MG63 (cell line): ENCODE measurements at places on chromosomes 2 and 18. TPM values are rescaled to one million over a fixed set of nuclear protein-coding genes. Genes with fewer than 3 reads are reported as not detected.

GRCh38 chr2:165431014-165431413, 38.5 kb upstream of the CSRNP3 start:
- no peak for DNase-seq

DNA sequence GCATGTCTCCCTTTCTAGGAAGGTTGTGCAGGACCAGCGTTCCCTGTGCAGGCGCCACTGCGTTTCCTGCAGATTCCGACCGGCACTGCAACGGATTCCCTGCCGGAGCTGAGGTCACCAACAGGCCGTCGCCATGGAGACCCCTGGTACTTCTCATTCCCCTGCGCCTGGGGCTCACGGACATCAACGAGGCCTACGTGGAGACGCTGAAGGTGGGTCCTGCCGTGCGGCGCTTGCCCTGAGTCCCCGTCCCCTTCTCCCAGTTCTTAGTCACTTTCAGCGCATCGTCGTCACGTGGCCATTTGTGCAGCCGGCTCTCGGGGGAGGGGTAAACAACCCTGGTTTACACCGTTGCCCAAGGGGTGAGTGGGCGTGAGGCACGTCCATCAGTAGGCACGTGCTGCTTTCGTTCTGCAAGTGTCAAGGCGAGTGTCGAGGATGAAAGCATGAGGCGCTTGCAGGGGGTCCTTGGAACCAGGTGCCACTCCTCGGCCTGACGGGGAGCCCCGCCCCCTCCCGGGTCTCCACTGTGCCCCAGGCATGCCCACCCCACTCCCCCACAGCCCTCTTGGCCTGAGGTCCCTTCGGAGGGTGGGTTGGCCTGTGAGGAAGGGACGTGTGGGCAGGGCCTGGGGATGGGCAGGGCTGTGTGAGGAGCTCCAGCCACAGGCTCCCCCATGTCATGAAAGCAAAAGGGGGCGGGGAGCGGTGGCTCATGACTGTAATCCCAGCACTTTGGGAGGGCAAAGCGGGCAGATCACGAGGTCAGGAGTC, 19.8 kb downstream of the DTYMK start:
- no peak for DNase-seq

DNA sequence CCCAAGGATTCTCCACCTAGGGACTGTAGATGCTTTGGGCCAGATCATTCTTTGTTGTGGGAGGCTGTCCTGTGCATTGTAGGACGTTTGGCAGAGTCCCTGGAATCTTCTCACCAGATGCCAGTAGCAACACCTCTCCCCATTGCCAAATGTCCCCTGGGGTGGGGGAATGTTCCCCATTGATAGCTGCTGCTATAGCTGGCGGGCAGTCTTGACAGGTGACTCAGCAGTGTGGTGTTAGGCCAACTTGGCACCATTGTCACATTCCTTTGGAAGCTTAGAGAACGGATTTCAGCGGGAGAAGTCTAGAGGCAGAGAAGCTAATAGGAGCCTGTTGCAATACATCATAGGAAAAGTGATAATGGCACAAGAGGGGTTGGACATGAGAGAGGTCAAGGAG, 495.7 kb upstream of the SMIM21 start:
- DNase-seq = peak; percentile 96

The SLC11A1 gene
- total RNA-seq = 0.03 TPM in 1 of 2 replicates, not detected in the other

- DNase-seq = no peak
These were observed 37.8 kb upstream of the FAM110C start for GRCh38 chr2:84121-84520.

The ASB18 gene
- total RNA-seq = not detected in 2 replicates

DNA sequence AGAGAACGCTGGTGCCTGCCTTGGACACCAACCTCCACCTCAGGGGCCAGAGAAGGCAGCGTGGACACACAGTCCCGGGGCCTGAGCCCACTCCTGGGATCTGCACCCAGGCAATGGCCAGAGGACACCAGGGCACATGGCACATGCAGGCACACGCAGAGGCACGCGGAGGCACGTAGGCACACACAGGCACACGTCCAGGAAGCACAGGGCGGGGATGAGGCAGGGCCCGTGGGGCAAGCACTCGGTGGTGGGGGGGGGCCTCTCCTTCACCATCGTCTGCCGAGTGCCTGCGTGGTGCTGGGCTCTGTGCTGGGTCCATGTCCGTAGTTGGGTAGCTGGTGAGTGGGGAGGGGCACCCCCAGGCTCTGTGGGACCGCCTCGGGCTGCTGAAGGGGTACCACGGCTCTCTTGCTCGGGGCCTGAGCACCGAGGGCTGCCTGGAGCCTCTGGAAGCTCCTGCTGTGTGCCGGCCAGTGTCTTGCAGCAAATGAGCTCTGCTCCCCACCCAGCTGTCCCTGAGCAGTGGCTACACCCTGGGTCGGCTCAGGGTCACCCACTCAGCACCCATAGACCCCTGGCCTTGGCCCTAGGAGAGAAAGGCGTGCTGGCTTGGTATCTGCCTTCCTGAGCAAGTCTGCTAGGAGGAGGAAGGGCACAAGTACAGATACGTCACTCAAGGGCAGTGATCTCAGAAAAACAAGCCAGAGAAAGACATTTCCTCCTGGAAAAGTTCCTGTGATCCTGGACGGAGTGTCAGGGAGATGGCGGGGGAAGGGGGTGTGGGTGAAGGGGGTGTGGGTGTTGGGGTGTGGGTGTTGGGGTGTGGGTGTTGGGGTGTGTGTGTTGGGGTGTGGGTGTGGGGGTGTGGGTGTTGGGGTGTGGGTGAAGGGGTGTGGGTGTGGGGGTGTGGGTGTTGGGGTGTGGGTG, 26.4 kb downstream of the RTP5 start:
- no peak for DNase-seq

The RIT2 gene
- total RNA-seq = not detected in 2 replicates

- DNase-seq = peak; percentile 59
These were observed 207.0 kb upstream of the VWC2L start for GRCh38 chr2:214203744-214204289.

DNA sequence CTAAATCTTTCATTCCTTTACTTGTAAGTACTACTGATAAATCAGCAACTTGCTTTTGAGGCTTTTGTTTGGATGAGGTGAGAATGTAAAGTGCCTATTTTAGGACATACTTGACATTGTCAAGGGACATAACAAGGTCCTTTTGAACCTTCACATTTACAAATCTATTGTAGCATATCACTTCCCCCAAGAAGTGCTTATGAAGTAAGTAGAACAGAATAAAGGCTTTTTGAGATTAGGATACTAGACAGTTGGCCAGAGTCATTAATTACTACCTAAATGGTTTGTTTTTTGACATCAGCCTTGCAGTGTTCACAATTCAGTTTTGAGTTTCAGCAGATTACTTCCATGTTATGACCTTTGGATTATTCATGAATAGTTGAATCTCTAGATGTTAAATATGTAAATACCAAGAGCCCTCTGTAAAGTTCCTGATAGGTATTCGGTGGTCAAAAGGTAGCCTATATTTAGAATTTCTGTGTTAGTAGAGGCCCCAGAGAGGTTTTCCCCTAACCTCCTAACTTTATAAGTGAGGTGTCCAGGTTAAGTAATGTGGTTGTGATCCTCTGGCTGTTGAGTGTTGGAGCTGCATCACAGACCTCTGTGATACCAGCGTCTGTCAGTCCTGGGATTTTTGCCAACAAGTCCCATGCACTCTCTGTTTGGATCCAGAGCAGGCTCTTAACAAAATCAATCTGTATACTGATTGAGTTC, 67.2 kb downstream of the LCLAT1 start:
- peak; percentile 69 for DNase-seq

GRCh38 chr18:9810994-9811705, 74.6 kb upstream of the TXNDC2 start:
- no peak for DNase-seq

The RAD51AP2 gene
- not detected in 2 replicates for total RNA-seq

The HAAO gene
- not detected in 2 replicates for total RNA-seq
